ENCODE measurements at places on chromosomes 1 and 21.

DNA sequence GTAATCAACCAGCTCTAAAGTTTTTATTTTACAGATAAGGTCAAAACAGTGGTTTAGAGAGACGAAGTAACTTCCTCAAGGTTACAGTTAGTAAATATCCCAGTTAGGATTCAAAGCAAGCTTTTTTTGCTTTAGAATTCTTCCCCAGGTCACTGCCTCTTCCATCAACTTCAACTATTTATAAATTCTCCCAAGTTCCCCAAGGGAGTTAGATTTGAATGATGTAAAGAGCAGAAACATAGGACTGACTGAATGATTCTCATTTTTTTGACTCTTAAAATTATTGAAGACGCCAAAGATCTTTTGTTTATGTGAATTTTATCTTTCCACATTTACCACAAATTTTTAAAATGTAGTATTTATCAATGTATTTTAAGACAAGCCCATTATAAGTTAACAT, 4.1 kb downstream of the POGZ start:
- no peak for DNase-seq

DNA sequence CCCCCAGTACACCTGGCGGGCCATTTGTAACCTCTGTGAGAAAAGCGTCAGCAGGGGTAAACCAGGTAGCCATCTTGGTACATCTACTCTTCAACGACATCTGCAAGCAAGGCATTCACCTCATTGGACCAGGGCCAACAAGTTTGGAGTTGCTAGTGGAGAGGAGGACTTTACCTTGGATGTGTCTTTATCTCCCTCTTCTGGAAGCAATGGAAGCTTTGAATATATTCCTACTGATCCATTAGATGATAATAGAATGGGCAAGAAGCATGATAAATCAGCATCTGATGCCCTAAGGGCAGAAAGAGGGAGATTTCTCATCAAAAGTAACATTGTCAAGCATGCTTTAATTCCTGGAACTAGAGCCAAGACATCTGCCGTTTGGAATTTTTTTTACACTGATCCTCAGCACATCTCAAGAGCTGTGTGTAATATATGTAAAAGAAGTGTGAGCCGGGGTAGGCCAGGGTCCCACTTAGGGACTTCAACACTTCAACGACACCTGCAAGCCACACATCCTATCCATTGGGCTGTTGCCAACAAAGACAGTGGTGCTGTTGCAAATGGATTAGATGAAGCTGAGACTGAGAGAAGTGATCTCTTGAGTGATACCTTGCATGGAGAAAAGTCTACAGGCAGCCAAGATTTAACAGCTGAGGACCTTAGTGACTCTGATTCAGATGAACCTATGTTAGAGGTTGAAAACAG, 2.7 kb downstream of the ZBED6 start:
- DNase-seq = no peak

DNA sequence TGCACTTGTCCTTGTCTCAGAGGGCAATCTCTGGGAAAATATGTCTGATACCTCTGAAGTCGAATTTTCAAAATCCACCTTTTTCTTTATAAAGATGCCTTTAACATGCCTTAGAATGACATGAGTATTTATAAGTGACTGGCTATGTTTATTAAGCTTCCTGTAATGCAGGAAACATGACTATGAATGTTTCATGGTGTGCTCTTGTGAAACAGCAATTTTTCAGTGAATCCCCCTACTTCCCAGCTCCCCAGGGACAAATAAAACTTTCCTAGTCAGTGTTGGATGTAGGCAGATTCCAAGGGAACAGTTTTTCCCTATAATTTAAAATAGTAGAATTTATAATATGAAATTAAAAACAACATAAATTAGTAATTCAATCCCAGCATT, 437.0 kb downstream of the LMO4 start:
- no peak for DNase-seq

DNA sequence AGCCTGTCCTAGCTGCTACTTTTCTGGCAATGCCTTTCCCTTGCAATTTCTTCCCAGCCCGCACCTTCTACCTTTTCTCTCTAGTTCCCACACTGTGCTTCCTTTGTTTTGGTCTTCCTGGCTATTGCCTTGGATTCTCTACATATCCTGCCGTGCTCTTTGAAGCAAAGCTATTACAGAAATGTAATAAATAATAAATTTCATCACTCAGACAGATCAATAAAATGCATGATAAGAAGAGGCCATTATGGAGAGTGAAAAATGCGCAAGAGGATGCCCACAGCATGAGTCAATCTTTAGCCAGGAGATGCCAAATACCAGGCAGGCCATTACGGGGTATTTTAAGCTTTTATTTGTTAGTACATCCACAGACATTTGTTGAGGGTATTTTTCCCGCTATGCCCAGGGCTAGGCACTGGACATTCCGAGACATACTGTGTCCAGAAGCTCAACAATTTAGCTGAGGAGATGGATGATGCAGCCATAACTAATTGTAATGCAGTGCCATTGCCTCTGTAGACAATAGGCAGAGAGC, 163.6 kb downstream of the ST6GALNAC3 start:
- DNase-seq = no peak

- no peak for DNase-seq
These were observed 25.7 kb upstream of the MACF1 start for GRCh38 chr1:39178541-39179431.

DNA sequence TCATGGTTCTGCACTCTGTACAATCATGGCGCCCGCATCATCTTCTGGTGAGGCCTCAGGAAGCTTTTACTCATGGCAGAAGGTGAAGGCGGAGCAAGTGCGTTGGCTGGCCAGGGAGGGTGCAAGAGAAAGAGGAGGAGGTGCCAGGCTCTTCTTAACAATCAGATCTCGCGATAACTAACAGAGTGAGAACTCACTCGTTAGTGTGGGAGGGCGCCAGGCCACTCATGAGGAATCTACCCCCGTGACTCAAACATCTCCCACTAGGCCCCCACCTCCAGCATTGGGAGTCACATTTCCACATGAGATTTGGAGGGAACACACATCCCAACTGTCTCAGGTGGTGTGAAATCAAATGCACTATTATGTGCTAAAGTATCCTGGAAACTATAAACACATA, 220.2 kb upstream of the CSF3R start:
- DNase-seq = no peak

GRCh38 chr1:192549937-192550336, 25.6 kb upstream of the RGS1 start:
- DNase-seq = no peak

- DNase-seq = no peak
These were observed 68.0 kb upstream of the C1orf105 start for GRCh38 chr1:172352435-172352834.

Data from stimulated activated CD4-positive, alpha-beta T cell treated with anti-CD3 and anti-CD28 coated beads, Interleukin-1b, Interleukin-23, amount 100 ng/mL, for 4 hours (primary cell).